ENCODE measurements at places on chromosomes 1 and 21.

- no peak for DNase-seq
Measured at GRCh38 chr1:29123887-29124365, at the start of gene TMEM200B. TSS of gene TMEM200B (minus strand) at chr1:29123903. CDS start at chr1:29121828, 2,075 bp downstream.

DNA sequence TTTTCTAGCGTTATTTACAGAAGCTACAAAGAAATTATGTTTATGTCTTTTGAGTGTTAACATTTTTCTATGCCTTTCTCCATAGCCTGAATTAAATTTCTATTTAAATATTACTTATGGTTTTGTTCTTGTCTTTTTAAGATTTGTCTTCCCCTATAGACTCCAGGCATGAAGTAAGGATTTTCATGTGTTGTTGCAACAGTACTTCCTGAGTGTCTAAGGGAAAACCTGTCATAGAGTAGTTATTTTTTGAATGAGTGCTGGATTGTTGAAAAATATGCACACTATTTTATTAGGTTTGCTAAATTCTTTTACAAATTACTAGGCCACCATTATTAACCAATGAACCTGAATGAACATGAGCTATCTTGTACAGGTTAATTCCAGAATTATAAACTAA, 27.1 kb downstream of the SAMSN1 start:
- no peak for DNase-seq

GRCh38 chr1:40657046-40657445, 8.4 kb downstream of the RIMS3 start:
- no peak for DNase-seq

DNA sequence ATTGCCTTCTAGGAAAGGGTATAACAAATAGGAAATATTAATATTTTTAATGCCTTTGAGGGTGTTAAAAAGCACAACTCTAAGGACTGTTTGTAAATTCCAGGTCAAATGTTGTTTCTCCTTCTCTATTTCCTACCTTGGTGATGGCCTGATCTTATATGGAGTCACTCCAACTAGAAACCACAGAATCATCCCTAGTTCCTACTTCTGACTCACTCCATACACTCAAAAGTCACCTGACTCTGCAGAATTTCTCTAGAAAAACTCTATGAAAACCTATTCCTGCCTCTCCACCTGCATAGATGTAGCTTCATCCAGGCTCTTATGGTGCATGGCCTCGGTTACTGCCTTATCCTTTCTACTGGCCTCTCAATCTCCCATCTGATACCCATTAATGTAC, 14.5 kb downstream of the RGS4 start:
- DNase-seq, result no peak

GRCh38 chr1:156942576-156942975, 22.1 kb downstream of the LRRC71 start:
- DNase-seq, result no peak

DNA sequence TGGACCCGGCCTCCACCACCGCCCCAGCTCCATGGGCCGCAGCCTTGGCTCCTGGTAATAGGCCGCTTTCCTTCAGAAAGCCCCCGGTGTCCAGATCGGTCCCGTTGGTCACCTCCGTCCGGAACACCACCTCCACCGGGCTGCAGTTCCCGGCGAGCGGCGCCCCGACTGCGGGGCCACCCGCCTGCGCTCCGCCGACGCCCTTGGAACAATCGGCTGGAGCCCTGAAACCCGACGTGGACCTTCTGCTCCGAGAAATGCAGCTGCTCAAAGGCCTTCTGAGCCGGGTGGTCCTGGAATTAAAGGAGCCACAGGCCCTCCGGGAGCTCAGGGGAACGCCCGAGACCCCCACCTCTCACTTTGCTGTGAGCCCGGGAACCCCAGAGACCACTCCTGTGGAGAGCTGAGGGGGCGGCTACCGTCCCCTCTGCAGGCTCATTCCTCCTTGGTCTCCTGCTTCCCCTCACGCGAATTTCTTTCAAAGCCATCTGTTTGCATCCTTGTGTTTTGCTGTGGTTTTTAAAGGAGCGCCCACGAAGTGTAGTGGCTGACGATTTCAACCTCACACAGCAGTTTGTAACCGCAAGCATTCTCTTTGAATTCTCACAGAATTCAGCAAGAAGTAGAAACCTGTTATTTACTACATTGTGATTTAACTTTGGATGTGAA, 6.0 kb downstream of the FCRLB start:
- DNase-seq, result no peak

DNA sequence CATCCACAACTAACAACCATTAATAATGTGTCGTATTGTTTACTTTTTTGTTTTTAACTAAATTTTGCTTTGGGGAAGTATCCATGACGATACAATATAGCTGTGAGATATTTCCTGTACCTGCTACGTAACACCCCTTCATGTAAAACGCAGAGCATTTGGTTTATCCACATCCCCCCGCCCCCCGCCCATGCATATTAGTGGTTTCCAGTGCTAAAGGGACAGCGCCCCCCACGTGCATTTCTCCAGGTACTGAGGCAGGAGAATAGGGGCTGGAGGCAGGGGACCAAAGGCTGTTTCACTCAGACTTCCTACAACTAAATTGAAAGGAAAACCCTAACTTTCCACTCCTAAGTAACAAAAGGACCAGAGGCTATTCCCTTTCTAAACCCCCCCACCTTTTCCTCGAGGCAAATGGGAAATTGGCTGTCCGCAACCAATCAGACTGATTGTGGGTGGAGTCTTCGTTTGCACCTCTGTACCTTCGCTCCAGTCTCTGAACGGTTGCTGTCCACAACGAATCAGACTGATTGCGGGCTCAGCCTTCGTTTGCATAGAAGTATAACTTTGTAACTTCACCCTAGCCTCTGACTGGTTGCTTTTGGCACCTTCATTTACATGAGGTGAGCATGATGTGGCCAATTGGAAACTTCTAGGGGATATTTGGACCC, 12.2 kb upstream of the RIPK4 start:
- no peak for DNase-seq

GRCh38 chr1:53554592-53555305, 95.5 kb downstream of the DMRTB1 start:
- no peak for DNase-seq

DNA sequence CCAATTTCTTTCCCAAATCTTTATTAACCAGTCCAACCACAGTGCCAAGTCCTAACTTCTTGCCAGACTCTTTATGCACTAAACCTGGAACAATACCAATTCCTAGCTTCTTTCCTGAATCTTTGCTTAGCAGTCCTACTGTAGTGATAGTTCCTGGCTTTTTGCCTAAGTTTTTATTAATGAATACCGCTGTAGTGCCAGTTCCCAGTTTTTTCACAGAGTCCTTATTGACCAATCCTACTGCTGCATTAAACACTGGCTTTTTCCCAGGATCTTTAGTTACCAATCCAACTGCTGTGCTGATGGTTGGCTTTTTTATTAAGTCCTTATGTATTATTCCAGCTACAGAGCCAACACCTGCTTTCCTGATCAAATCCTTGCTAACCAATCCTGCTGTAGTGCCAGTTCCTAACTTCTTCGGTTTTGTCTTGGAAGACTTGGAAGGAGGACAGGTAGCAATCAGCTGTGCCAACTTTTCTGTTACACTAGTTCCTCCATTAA, 80.8 kb downstream of the ASH1L start:
- no peak for DNase-seq

DNA sequence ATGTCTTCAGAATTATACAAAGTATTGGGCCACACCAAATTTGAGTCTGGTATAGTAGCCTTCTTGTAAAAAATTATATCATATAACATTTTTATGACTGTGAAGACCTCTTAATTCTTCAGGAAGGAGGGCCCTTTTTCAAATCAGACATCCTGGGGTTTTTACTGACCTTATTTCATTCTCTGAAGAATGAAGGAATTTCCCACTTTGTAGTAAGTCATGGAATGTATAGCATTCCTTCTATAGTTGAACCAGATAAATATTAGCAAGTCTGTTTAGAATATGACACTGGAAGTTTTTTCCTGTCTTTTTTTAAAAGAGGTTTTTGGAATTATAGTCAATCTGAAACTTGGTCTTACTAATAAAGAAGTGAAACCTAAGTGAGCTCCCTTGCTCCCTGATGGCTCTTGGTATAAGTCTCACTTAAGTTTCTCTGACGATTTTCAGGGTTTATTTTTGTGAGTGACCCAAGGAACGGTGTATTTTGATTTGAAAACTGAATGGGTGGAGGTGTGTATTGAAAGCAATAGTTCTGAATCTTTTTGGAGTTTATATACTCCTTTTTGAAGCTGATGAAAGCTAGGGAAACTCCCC, 23.7 kb downstream of the SNX27 start:
- DNase-seq, result no peak

DNA sequence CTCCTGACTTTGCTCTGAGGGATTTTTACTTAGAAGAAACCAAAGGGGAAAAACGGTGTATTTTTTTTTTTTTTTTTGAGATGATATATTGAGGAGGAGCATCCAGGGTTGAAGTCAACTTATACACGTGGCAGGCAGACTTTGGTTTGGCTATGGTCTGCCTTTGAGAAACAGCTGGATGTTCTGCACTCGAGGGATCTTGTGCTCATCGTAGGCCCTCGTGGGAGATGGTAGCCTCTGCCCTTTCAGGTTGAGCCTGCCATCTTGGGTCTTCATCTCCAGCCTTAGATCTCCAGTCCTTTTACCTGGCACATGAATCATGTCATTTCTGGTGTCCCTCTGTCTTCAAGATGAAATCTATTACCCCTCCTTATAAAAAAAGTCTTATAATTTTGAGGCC, 67.1 kb upstream of the UBE2U start:
- DNase-seq, result no peak

DNA sequence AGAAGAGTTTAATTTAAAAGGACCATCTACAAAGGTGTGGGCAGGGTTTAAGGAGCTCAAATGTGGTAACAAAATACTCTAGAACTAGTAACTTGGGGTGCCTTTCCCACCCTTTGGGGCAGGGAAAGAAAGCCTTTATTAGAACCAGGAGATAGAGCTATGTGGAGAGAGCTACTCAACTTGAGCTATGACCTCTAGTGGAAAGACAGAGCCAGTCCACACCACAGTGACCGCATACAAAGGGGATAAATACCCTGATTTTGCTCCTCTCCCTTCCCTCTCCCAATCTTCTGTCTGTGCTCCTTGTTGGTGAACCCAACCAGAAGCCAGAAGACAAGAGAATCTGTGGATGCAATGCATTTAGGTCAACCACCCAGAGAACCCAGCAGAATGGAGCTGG, 54.4 kb upstream of the JAK1 start:
- peak; percentile 25 for DNase-seq

GRCh38 chr21:44875316-44875700, 1.8 kb upstream of the PTTG1IP start:
- DNase-seq, result no peak

DNA sequence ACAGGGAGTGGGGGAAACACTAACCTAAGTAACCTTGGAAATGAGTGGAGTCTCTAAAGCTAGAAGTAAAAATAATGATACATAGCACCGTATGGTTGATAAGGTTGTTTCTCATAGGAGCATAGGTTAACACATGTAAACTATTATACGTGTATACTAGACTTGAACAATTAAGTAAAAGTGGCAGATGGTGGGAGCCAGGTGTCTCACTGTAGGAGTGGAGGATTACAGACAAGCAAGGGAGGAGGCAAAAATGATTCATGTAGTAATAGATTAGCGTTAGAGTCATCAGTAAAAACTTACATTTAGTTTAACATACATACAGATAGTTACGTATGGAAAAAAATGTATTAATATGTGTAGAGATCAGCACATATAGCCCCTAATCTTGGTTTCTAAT, 138.4 kb upstream of the DSCAM start:
- no peak for DNase-seq

- peak; percentile 20 for DNase-seq
Measured at GRCh38 chr21:16002874-16003466, 273.2 kb downstream of the USP25 start.

- no peak for DNase-seq
Measured at GRCh38 chr21:28832013-28832714, 160.5 kb downstream of the LTN1 start.

DNA sequence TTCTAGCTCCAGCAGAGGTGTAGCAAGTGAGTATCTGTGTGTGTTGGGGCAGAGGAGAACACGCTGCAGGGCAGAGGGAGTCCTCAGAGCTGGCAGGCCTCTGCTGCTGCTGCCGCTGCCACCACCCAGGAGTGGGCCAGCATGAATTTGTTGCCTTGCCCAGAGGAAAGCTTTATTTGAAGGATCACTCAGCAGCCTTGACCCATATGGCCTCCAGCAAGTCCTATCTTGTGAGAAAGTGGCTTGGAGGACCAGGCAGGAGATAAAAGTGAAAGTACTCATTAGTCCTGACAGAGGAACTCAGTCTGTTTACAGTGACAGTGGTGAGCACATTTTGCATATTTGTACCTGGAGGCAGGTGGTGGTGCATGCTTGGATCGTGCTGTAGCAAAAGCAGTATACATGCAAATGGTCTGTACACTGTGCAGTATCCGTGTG, 3.1 kb downstream of the TRAF5 start:
- DNase-seq, result no peak

DNA sequence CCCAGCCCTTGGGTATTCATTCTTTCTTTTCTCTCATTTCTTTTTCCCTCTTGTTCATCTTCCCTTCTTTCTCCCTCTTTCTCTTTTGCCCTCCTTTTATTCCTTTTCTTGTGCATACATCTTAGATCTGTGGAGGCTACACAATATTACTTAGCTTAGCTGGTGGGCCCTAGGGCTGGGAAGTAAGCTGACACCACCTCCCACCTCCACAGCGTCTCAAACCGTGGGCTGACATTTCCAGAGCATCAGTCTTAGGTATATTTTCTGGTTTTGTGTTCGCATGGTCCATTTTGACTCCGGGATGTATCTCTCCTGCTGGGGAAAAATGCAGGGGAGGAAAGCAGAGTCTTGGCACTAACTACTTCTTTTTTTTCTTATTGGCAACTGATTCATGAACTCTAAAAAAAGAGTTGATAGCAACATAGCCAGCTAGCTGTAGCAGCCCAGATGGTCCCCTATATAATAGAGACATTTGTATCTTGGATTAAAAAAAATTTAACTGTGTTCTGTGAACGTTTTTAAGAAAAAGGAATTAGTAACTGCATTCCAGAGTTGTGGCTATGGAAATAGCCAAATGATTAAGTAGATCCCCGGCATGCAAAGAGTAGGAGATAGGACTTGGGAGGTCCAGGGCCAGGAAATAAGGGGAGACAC, 15.5 kb downstream of the CNIH3 start:
- no peak for DNase-seq

GRCh38 chr1:230747127-230747730, at the start of gene CAPN9:
TSS of gene CAPN9 (plus strand) at chr1:230747388. CDS start at chr1:230747497, 109 bp downstream.
- no peak for DNase-seq

DNA sequence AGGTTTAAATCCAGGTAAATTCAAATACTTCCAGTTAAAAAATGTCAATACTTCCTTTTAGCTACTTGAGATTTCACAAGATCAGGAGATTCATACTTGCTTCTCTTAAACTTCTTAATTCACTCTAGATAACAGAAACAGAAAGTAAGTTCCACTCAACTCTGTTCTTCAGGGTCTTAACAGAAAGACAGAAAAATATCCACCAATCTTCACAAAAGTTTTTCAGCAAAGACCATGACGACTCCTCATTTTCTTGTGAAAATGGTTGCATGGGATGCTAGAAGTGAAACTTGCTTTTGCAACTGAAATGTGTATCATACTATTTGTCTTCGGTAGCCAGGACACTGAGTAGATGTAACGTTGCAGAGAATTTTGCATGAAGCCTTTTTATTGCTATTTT, 12.3 kb upstream of the LRRC8C start:
- DNase-seq, result no peak
